ENCODE measurements at places on chromosomes 2 and 18. TPM values are rescaled to one million over a fixed set of nuclear protein-coding genes. Genes with fewer than 3 reads are reported as not detected.

The NGEF gene
- total RNA-seq, result 0.51 TPM

The STPG4 gene
- not detected for total RNA-seq

GRCh38 chr2:10971888-10972260, 60.1 kb downstream of the KCNF1 start:
- DNase-seq, result no peak

The SH2D6 gene
- not detected for total RNA-seq

GRCh38 chr2:195270466-195271039, 386.5 kb upstream of the SLC39A10 start:
- DNase-seq, result no peak

DNA sequence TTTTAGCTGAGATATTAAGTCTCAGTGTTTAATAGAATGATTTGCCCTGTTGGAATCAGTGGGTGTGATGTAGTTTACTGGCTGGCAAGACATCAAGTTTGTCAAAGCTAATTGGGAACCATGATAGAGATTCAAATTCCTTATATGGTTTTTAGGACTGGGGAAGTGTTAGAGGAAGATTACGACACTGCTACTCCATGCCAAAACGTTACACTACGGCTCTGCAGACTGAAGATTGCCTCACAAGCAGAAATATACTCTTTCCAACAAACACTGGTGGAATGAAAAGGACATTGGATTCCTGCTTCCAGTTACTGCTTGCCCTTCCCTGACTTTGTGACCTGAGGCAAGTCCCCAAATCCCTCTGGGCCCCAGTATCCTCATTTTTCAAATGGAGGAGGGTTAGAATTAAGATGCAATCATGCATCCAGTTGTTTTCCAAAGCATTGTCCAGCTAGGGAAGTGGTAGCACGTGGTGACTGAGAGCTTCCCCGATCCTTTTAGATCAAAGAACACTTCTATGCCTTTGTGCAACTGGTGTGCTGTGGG, 147.6 kb downstream of the CDC42EP3 start:
- DNase-seq, result no peak

- DNase-seq, result no peak
Observed at GRCh38 chr2:135096665-135097446, 44.8 kb downstream of the RAB3GAP1 start.

- no peak for DNase-seq
Observed at GRCh38 chr2:239073270-239073669, 225.4 kb downstream of the TWIST2 start.

DNA sequence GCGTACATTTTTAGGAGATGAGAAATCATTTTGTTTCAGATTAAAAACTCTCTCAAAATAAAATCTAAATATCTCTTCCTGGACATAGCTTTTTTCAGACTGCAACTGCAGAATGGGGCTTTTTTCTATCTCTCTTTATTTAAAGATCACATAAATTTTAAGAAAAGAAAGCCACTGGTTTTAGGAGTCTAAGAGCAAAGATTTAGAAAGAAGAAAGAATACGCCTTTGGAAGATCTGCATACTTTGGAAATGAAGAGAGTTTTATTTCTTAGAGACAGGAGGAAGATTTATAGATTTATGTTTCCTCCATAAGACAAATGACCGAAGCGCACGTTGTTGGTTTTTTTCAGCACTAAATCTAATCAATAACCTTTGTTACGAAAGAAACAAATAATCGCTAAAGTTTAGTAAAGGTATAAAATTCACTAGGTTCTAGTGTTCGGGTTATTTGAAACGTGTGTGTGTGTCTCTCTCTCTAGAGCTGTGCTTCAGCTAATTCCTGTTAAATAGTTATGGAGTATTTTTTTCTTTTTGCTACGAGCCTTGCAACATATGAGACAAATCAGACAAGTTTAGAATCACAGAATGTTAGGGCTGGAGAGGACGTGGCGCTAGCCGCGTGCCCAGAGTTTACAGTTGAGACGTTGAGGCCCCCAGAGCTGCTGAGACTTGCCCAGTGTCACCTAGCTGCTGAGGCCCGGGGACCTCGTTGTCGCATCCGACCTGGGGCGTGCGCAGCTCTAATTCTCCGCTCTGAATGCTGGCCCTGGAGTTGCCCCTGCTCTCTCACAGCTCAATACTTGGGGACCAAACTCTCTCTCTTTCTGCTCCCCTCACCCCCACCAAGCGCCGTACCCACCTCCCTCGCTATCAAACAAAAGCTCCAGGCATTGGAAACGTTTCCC, 69.9 kb downstream of the CTAGE1 start:
- no peak for DNase-seq

DNA sequence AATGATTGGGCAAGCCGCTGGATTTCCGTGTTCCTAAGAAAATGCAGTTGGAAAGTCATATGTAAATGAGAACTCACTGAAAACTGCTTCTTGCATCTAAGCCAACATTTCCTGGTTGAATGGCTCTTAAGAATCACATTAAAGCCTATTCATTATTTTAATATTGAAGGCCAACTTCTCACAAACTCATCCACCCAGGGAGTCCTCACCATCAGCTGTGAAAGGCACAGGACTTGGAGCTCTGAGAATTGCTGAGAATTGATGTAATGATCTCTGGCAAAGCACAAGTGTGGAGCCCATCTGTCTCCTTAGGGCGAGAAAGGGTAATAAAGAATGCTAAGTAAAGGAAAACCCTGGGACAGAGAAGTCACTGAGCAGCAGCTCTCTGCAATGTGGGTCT, 55.9 kb upstream of the APCDD1 start:
- DNase-seq, result no peak

The TMEM37 gene
- 4.5 TPM for total RNA-seq

The IL36G gene
- not detected for total RNA-seq

The TMEM214 gene
- total RNA-seq, result 32.7 TPM

The SCYGR4 gene
- not detected for total RNA-seq

DNA sequence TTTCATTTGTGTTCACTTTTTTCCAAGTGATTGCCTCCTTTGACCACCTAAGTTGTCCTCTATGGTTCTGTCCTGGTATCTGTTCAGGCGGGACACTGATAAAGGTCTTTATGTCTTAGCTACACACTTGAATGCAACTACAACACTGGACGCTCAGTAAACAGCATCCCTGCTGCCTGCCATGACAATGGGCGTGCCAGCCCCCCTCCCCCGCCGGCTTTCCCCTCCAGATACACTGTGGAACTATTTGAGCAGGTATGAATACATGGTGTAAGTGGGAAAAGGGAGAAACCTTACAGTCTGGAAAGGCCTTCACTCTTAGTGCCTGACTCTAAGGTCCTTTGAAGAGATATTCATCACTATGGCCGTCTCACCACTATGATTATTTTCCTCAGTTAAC, 5.7 kb downstream of the AGBL5 start:
- no peak for DNase-seq

DNA sequence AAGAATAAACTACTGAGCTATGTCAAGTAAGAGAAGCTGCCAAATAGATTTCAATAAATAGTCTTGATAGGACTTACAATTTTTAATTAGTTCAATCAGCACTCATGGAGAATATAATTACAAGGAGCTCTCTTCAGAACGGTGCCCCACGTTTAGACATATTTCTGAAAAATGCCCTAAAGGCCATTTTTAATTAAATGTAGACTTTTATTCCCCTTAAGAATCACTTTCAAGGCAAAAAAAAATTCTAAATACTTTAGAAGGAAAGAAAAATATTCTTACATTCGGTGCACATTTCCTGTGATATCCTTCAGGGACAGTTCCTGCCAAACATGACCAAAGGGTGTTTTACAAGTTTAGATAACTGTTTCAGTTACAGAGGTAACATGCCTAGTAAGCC, 202.5 kb upstream of the CDH7 start:
- no peak for DNase-seq

DNA sequence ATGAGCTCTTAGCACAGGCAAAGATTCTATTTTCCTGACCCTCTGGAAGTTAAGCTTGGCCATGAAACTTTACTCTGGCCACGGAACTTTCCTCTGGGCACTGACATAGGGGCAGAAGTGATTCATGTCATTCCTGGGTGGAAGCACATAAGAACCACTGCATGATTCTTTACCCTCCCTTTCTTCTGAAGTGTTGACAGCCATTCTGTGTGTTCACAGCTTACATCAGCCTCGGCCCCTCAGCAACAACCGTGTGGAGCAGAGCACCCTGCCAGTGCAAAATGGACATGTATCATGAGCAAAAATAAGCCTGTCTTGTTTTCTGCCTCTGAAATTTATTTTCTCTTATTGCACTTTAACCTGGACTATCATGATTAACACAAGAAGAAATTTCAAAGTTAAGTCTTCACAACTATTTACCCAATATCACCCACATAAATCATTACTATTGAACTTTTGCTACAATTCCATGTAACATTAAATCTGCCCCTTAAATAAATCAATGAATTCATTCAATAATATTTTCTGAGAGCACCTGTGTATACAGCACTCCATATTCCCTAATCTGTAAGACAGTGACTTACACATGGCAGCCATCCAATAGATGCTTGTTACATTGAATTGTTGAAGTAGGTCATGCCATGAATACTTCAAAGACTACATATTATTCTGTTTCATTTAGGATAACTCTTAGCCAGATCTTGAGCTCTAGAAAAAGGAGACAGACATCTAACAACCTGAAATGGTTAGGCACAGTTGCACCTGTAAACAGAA, 531.9 kb downstream of the IRS1 start:
- DNase-seq, result no peak

DNA sequence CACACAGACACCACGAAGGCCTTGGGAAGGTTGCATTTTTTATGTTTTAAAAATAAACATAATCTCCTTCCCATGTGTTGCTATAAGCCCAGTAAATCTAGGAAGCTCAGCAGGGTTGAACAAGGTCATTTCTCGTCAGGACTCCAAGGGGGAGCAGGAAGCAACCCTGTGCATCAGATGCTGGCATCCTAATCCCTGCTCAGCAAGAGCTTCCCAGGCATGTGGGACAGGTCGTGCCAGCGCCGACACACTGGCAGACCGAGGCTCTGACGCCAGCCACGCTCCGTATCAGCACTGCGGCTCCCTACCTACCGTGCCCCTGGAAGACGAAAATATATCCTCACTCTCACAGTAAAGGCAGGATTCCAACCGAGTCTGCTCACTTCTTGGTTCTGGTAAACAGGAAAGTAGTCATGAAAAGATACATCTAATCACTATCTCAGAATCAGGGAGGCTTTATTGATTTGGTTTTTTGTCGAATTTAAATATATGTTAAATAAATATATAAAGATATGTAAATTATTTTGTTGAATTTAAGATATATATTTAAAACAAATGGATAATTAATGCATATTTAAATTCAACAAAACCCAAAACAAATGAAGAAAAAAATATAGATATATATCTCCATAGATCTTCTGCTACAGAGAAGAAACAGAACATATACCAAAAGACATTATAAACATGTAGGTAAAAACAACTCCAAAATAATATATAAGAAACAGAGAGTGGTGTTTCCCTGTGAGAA, 61.4 kb downstream of the TXNL1 start:
- DNase-seq, result peak; percentile 81

DNA sequence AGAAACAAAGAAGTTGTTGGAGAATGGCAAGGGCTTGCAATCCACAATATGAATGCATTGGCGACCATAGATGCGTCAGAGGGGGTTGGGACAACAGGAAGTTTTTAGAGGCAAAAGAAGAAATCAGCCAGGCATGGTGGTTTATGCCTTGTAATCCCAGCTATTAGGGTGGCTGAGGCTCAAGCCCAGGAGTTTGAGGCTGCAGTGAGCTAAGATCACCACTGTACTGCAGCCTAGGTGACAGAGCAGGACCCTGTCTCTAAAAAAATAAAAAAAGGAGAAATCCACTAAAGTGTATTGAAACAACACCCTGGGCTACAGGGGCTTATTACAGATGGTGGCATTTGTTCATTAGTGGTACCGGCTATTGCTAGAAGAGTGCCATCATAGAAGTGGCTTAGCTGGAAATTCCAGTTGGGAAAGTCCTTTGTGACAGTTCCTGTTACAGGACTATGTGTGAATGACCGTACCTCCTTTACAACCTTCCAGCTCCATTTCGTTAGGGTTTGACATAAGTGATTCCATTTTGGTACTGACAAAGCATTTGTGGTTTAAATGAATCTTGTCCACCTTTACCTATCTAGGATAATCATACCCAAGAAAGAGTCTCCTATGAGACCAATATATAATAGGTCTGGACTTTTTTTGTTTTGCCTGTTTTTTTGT, 10.7 kb upstream of the WDSUB1 start:
- no peak for DNase-seq

DNA sequence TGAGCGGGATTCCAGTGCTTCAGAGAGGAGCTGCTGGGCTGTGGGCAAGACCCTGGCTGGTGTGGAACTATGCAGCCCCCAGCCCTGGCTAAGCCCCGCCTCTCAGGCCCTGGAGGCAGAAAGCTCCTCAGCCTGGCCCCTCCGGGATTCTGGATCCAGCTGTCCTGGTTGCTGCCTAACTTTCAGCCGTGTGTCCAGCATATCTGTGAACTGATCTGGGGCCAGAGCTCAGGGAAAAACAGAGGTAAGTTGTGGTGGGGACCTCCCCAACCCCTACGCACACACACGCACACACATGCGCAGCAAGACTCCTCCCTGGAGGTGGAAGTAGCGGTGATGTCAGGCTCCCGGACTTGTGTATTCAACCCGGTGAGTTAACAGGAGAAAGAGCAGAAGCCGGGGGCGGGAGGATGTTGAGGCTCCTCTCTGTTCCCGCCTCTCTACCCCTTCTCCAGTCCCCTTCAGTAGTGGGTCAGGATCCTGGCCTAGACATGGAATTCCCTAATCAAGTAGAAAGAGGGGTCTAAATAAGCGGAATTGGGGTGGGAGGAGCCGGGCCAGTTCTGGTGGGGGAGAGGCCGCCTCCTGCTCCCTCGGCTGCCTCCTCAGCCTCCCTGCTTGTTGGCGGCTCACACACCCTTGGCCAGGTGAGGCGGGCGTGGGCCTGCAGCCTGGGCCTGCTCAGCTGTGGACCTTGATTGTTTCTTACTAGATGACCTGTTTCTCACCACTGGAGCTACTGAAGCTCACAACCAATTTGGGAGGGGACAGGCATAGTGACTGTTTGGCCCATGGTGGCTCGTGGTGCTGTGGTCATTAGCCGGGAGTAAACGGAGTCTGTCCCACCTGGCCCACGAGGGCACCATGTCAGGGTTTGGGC, 33.4 kb downstream of the SIX2 start:
- DNase-seq, result no peak

DNA sequence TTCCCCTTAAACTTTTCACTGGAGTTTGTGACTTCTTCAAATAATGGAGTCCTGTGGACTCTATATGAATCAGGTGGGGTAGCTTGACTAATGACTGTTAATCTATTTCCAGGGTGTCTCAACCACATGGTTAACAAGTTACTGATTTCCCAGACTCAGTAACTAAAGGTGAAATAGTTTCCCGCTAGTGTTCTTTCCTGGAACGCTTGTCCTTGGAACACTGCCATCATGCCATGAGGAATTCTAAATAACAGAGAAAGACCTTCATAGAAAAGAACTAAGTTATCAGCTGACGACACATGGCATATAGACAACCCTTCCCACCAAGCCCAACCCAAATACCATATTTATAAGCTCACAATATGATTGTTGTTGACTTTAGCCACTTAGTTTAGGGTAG, 1027.9 kb upstream of the FAM98A start:
- DNase-seq, result no peak

DNA sequence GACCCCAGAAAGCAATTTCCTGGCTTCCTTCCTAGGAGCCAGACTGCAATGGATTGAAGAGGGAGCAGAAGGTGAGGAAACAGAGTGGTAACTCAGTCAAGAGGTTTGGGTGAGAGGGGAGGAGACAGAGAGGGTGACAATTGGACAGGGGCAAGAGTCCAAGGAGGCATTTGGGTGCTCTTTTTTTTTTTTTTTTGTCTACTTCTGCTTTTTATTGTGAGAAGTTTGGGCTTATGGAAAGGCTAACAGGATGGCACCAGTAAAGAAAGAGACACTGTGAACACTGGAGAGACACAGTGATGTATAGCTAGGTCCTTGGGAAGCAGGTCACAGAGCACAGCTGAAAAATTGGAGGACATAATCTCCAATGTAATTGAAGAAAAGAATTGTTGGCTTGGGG, 25.0 kb downstream of the CYBRD1 start:
- no peak for DNase-seq
